Renal cortex interstitium (tissue), 15 donors: ENCODE measurements at places on chromosomes 2 and 18.

DNA sequence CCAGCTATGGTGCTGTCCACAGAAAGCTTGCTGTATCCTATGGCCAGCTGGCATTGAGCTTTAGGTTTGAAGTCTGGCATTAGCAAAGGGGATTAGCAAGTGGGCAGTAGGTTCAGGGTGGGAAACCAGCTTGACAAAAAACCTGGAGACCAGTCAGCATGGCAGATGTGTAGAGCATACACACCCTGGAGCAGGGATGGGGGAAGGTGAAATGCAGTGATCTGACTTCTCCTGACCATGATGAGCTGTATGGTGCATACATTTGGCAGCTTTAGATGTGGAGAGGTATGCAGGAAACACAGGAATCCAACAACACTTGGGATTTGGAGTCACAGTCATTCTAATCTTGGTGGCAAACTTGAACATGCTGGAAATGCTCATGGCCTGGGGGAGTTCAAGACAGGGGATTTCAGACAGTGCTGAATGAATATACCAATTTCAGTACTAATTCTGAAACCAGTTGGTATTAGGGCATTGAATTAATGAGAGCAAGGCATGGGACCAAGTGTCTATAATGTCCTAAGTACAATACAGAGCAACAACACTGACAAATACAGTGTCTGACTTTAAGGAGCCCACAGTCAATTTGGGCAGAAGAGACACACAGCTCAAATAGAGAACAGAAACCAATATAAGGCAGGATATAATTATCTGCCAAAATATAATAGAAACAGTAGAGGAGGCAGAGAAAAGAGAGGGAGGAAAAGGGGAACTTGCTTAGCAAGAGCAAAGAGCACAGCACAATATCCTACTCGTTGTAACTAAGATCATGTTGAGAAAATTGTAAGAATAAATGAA lies 11.8 kb downstream of the ARHGAP15 start:
- no peak for DNase-seq

DNA sequence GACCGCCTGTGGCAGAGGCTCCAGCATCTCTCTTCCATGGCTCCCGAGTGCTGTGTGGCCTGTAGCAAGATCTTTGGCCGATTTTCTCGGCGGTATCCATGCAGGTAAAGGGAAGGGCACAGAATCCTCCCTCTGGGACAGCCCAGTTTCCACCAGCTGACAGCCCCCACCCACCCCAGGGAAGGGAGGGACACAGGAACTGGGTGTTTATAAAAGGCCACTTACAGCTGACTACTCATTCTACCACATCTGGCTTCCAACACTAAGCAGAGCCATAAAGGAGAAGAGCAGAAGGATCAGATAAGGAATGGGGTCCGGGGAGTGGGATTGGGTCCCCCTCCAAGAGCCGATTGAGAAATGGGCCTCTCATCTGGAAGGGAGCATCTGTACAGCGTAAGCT lies 20.2 kb downstream of the RUFY4 start:
- DNase-seq: no peak

GRCh38 chr18:76640438-76640837 lies 145.4 kb upstream of the ZNF516 start:
- DNase-seq: no peak

DNA sequence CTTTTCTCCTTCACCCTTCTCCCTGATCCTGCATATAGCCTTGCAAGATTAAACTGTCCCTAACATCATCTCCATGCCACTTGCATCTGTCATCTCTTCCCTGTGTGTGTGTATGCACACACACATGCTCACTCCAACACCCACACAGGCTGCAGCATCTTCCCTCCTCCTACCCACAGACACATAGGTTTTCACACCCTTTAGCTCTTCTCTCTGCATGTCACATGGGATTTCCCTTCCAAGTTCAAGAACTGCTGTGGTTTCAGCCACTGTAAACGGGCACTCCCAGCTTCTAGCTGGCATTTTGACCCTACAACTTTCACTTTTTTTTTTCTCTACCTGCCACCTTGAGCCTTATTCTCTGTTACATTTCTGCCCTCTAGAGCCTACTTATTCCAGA lies 6.4 kb downstream of the CELF4 start:
- DNase-seq: no peak

DNA sequence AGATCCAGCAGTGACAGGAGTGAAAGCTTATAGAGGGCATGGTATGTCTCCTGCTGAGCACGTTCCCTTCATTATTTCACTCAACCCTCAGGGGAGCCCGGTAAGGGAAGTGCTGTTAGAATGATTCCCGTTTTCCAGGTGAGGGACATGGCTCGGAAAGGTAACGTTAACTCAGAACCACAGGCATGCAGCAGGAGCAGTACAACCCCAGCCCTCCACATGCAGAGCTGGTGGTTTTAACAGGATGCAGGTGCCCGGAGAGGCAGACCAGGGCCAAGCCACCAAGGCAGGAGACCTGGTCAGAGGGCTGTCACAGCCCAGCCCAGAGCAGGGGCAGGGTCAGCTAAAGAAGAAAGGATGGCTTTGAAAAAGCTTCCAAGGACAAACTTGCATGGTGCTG lies 268.5 kb downstream of the SH3BP4 start:
- DNase-seq: no peak

GRCh38 chr18:35176925-35177324 lies 63.9 kb upstream of the ZNF397 start:
- no peak for DNase-seq

DNA sequence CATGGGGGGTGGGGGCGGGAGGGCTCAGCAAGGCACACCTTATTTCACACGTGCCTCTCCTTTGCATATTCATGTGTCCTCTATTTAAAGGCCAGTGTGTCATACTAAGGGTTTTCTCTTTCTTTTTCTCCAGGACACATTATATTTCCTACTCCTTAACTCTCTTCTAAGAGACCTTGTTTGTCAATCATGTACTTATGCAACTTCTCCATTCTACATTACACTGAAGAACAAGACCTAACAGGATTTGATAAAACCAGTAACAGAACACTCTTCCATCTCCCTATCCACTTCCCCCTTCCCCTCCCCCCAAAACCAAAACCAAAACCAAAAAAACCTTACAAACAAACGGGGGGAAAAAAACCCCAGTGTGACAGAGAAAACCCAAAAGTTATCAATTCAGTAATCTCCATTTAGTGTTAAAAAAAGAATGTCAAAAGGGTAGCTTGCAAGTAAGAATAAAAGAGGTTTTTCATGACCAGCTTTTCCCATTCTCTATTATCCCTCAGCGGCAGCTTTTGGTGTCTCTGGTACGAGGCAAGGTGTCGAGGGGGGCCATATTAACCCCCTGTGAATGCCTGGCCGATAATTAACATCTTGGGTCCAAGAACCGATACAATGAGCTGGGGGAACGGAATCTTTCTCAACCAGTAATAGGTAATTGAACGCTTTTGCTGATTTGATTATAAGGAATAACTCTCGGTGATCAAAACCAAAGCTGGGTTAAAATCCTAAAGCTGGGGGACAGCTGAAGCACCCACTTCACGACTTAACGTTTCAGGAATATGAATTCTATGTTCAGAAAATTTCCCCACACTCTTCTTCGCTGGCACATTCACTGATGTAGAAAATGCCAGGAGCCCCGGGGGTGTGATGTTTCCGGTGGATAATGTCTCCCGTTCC lies 191.0 kb upstream of the TCF4 start:
- DNase-seq: no peak

- DNase-seq: no peak
Measured at GRCh38 chr2:104118889-104119288, 735.0 kb upstream of the POU3F3 start.
